ENCODE measurements at places on chromosomes 1 and 21.

DNA sequence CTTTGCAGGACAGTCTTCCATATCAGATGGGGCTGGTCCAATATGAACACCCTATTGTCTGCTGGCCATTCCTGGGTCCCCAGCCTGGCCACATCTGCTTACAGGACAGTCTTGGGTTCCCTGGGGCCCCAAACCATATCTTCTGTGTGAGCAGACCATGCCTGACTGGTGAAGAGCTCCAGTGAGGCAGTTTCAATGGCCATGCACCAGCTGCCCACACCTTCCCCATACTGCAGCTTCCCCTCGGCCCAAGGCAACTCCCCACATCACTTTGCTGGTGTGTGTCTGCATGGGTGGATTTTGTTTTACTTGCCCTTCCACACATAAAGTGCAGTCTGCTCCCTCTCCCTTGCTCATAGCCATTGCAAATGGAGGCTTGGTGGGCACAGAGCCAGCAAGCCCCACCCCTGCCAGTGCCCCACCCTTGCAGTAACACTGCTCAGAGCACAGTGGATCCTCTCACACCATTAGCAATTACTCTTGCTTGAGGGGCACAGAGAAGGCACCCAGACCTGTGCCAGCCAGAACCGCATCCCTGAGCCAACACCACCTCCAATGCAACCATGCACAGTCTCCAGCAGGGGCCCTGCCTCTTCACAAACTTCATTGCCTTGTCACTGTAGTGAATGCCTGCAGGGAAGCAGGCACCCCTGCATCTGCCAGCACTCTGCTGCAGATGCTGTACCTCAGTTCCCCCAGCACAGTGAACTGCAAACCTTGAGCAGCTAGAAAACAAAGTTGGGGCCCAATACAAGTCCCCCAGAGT is 474.5 kb upstream of the BEND5 start:
- no peak for DNase-seq

GRCh38 chr21:42097860-42098454 is 26.8 kb downstream of the UMODL1 start:
- peak; percentile 57 for DNase-seq

- DNase-seq: no peak
These were observed 2.7 kb downstream of the GOLT1A start for GRCh38 chr1:204211046-204211445.

DNA sequence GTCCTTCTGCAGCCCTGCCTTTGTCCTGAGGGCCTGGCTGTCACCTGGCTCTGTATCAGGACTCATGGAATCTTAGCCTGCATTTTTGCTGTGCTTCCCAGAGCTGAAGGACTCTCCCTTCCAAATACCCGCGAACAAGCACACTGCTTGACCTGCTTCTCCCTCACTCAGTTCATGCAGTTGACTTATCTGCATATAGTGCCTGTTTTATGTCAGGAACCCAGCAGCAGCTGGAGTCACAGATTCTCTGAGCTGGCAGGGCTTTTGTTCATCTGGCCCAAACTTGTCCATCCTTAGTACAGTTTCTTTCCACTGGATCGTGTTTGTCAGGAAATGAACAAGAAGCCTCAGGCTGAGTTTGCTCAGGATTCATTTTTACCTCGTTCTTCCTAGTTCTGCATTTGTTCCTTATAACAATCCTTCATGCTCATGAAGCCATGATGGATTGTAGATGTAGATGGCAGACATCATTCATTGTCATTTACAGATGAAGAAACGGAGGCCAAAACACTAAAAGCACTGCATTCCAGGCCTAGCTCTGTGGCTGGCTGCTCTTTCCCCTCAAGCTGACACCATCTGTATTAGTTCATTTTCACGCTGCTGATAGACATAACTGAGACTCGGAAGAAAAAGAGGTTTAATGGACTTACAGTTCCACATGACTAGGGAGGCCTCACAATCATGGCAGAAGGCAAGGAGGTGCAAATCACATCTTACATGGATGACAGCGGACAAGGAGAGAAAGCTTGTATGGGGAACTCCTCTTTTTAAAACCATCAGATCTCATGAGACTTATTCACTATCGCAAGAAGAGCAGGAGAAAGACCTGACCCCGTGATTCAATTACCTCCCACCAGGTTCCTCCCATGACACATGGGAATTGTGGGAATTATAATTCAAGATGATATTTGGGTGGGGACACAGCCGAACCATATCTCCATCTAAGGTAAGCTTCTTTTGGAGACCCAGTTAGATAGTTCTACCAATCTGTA is 150.9 kb downstream of the HIVEP3 start:
- no peak for DNase-seq

DNA sequence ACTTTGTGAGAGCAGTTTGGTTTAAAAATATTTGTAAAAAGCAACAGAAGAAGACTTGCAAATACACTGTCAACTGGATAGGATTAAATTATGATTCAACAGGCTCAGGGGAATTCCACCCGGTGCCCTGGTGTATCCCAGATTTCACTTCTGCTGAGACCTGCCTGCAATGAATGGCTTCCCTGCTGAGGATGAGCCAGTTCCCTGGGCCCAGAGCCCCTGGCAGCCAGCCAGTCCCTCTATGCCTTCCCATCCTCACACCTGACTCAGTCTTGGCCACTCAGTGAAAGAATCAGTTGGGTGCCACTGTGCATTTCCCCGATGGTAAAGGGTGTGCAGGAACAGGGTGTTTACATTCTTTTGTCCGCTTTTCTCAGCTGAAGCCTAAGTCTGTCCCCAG is 64.4 kb downstream of the KCTD3 start:
- no peak for DNase-seq

GRCh38 chr1:228210076-228210651 is 2.3 kb downstream of the OBSCN start:
- no peak for DNase-seq

DNA sequence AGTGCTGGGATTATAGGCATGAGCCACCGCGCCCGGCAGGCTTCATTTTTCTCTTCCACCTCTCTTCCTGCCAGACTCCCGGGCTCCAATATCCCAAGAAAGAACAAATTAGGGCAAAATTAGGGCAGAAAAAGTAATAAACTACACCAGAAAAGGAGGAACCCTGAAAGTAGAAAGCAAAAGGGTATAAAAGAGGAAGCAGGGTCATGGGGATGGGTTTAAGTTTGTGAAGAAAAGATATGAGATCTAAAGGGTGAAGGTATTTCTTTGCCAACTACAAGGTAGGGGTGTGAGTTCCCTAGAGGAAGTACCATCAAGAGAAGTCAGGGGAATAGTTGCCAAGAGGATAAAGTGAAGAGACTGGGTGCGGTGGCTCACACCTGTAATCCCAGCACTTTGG is 9.9 kb downstream of the PTPN22 start:
- no peak for DNase-seq

- no peak for DNase-seq
These were observed 68.0 kb downstream of the CACHD1 start for GRCh38 chr1:64537942-64538341.
